Activated CD4-positive, alpha-beta T cell treated with anti-CD3 and anti-CD28 coated beads, Interleukin-2, amount 50 U/mL, for 48 hours (primary cell): ENCODE measurements at places on chromosomes 5 and 9.

- DNase-seq: no peak
Observed at GRCh38 chr9:121944711-121945191, 148.4 kb downstream of the TTLL11 start.

GRCh38 chr9:5941214-5941613 lies 50.5 kb downstream of the MLANA start:
- no peak for DNase-seq

GRCh38 chr5:61344187-61344944 lies 12.3 kb downstream of the ZSWIM6 start:
- DNase-seq: no peak

GRCh38 chr9:38687389-38687842 lies 32.5 kb downstream of the FAM240B start:
- DNase-seq: peak; percentile 25

DNA sequence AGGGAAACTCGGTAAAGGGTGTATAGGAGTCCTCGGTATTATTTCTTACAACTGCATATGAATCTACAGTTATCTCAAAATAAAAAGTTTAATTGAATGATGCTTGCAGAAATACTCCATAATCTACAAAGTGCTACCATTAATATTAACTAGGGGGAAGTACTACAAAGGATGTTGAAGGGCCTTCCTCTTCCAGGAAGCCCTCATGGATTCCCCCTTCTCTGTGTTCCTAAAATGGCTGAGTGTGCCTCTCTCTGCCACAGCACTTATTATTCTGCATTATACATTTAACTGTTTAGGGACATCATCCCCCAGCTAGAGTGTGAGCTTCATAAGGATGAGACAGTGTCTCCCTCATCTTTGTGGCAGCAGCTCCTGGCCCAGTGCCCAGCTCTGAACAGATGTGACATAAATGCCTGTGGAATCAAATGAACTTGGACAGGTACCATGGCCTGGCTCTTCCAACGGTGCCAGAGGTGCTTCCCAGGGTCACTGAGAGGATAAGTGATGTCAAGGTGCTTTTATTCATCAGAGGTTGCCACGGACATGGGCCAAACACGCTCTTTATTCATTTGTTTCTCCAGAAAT lies 99.5 kb downstream of the PAX5 start:
- DNase-seq: no peak

DNA sequence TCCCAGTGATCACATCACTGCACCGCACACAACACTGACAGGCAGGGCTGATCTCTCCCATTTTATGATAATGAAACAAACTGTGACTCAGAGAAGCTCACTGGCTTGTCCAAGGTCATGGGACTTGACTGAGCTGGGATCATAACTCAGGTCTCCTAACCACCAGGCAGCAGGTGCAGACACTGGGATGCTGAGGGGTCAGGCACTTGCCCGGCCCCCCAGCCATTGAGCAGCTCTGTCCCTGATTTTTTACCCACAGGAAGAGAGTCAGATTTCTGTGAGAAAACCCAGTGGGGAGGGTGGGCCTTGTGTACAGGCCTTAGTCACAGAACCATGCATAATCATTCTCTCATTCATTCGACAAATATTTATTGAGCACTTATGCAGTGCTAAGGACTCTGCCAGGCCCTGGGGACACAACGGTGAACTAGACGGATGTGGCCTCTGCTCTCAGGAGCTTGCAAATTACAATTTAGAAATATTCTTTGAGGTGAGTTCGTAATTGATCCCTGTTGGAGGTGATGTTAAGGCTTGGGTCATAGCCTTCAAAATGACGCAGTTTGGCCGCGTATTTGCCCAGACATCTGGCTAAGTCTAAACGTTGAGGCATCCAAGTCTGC lies 54.5 kb upstream of the TGFBR1 start:
- no peak for DNase-seq

DNA sequence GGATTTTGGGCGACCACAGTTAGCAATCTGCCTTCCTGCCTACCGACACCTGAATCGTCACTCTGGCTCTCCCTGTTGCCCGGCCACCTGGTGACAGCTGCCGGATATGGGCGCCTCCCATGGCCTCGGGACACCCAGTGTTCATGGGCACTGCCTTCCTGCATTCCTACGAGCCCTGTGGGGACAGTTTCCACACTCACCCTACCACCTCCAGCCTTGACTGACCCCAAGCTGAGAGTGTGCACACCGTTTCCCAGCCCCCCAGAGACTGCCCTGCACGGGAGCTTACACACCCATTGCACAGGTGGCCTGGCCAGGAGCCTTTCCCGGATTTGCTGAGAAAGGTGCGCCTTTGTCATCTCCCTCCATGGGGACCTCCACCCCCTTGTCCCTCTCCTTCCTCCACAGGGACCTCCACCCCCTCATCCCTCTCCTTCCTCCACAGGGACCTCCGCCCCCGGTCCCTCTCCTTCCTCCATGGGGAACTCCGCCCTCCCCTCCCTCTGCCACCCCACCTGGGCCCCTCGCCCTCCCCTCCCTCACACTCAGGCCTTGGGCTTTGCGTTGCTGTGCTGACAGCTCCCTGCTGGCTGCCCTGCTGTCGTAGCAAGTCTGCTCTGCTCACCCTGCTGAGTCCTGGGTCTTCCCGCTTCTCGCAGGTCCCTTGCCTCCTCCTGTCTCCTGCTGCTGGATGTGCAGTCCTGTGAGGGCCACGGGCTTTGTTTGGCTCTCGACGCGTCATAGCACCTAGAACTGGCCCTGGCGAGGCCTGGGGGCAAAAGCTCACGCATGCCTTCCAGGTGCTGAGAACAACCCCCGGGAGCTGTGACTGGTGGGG lies 48.4 kb downstream of the MRPL36 start:
- DNase-seq: no peak

- no peak for DNase-seq
Observed at GRCh38 chr9:95101326-95101725, 216.2 kb downstream of the FANCC start.

- DNase-seq: no peak
Observed at GRCh38 chr5:43358726-43359125, 45.5 kb upstream of the HMGCS1 start.

DNA sequence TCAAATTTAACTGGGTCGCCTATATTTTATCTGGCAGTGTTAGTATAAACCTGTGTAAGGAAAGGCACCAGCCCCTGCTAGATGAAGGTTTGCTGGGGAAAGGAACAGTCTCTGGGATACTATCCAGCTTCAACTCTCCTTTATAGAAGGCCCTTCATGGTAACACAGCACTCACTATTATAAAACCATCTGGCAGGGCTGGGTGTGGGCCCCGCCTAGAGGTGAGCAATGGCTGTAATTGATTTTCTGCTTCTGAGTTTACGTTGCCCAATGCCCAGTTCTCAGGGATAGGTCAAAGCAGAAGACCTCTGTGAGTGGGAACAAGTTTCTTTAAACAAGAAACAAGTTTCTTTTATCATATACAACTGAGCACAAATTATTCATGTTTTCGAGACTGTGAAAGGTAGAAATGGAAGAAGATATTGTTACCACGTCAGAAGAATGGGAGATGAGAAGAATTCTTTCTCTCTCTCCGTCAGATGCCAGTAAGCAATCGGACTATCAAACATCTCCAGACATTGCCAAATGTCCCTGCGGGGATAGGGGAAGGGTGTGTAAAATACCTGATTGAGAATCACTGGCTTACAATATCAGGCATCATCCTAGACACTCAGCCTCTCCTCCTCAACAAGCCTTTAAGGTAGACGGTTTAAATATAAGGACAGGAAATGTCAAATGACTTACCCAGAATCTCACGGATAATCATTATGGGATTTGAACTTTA lies 205.9 kb downstream of the PDZD2 start:
- DNase-seq: no peak

DNA sequence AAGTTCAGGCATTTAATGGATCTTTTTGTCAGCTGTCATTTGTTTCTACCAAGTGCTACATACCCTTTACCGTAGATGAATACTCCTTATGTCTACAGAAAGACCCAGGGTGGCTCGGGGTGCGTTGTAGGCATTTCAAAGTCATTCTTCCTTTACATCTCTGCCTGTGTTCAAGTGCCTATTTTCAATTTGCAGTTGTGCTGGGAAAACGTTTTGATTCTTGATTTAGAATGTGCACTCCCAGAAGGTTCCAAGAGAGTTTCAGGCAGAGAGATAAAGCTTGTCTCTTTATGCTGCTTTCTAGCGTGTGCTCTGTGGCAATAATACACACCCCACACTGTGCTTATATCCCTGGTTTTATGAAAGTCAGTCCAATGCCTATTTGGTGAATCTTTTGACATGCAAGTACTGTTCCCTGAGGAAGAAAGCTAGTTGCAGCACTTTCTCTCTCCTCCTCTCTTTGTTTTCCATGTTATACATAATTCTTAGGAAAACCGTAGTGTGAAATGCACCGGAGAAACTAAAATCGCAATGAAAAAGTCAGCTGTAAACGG lies 828.1 kb upstream of the ZNF608 start:
- no peak for DNase-seq

GRCh38 chr5:73909474-73909873 lies 283.5 kb downstream of the ARHGEF28 start:
- no peak for DNase-seq

GRCh38 chr9:136950656-136951276 lies 1.3 kb upstream of the LCN12 start:
- no peak for DNase-seq

GRCh38 chr9:135220601-135221575 lies 133.4 kb downstream of the OLFM1 start:
- no peak for DNase-seq

DNA sequence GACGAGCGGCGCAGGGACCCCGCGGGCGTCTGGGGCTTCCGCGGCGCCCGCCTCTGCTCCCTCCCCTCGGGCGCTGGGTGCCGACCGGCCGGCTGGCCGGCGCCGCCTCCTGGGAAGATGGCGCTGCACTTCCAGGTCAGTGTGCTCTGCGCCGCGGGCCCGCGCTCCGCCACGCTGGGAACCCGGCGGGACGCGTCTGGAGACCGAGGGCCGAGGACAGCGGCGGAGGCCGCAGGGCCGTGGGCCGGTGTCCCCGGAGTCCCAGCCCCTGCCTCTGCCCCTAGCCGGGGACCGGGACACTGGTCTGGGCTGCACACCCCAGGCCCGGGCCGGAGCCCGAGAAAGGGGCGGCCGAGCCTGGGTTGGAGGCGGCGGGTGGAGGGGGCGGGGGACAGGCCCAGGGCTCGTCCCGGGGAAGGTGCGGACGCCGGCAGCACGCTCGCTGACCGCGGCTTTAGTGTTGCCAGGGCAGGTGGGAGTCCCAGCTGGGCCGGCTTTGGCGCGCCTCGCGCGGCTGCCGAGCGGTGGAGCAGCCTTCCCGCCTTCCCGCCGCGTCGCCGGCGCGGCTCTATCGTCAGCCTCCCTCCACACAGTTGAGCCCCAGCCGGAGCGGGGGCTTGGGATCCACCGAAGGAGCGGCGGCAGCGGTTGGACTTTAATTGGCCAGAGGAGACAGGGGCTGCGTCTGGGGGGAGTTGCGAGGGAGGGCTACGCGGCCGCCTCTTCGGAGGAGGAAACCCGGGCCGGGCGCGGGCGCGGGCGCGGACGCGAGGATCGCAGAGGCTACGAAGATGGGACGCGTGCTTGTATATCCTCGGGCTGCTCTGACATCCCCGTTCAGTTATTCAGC lies at the start of gene RANBP17:
RANBP17 (plus strand) TSS at position 102 of the 850 bp plus-strand sequence.
- DNase-seq: no peak

DNA sequence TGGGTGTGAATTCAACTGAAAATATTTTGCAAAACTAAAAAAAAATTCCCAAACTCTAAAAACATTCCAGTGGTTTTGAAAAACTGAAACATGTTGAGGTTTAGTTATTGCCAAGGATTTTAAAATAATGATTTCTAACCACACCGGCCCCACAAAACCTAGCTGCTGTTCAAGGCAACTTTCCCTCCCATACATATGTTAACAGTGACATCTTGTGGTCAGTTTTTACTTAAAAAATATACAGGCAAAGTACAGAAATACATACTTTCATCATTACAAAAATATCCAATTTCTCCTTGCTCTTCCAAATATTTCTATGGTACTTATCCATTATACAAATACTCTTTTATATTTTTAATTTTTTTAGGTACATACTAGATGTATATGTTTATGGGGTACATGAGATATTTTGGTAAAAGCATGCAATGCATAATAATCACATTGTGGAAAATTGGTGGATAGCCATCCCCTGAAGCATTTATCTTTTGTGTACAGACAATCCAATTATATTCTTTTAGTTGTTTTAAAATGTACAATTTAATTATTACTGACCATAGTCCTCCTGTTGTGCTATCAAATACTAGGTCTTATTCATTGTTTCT lies 34.4 kb upstream of the MRPS30 start:
- no peak for DNase-seq

DNA sequence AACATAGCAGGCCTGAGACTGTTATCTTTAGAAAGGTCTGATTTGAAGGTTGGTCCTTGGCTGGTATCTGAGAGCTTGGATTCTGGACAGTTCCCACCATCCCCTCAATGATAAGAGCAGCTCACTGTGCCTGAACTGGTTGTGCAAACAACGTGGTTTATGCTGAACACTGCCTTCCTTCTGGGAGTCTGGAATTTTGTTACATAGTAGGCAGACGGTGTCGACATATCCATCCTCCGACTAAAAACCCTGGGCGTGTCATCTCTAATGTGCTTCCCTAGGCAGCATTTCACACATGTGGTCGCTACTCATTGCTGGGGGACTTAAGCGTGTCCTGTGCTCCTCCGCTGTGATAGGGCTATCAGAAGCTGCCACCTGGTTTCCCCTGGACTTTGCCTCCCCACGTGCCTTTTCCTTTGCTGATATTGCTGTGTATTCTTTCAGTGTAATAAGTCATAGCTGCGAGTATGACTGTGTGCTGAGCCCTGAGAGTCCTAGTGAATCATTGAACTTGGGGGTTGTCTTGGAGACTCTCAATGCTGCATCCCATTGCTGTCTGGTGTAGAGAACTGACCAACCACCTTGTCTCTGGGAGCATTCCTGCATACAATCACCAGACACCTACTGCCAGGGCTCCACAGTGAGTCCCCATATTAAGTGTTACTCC lies 119.1 kb upstream of the TBC1D2 start:
- no peak for DNase-seq

DNA sequence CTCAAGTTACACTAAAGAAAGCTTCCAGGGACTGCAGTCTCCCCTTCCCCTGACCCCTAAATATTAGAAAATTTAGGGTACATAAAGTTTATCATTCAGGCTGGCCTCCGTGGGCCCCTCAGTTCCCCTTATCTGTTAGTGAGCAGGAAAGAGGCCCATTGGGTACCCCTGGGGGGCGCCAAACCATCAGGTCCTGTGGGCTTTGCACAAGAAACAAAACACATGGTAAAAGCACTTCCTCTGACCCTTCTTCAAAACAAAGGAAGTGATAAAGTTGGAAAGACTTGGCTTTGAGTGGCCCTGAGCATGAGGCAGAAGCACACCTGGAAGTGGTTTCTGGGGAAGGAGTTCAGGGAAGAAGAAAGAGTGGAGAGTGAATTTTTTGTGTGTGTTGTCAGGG lies 213.0 kb downstream of the SMARCA2 start:
- peak; percentile 15 for DNase-seq

GRCh38 chr5:110463106-110463505 lies 263.4 kb downstream of the TMEM232 start:
- DNase-seq: no peak

DNA sequence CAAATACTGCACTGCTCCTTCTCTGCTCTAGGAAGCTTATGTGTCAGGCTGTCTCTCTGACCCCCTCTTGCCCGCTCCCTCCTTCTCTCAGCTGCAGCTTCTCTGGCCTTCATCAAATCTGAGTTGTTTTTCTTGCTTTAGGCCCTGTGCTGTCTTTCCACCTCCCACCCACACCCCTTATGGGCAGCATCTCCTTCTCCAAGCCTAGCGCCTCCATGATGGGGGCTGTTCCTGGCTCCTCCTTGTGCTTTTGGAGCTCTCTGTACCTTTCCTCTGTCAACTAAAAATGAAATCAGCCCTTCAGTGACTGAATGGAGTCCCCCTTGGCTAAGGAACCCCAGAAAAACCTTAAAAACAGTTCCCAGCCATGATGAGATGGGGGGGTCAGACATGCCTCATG lies 6.6 kb upstream of the CFAP157 start:
- DNase-seq: no peak
